EL (cell line): ENCODE measurements at places on chromosomes 3 and 15.
A peak's percentile ranks its signal among the peaks of the same experiment; 100 is the strongest.

DNA sequence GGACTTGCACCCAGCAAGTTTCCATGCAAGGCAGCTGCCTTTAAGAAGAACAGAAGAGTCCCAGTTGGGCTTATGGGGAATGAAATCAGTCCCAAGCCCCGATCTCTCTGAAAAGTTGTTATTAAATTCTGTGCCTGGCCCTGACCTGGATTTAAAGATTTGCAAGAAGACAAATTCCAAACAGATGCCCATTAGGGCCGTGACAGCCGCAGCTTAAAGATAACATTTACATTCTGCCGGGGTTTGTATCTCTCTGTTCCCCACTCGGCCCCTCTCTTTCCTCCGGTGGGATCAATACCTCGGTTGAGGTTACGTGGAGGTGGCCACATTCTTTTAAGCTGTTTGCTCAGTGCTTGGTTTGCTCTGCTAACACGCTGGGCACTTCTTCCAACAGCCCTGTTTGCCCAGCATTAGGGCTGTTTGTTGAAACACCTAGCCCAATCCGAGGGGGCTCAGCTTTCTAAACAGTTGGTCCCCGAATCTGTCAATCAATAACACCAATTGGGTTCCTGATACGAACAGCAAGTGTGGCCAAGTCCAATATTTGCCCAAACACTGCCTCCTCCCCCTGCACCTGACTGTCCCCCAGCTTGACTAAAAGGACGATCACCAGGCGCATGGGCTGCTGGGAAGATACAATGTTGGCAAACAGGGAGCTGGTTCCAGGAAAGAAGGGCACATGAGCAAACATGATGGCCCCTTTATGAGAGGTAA lies 108.6 kb downstream of the RPLP1 start:
- DNase-seq, result no peak

DNA sequence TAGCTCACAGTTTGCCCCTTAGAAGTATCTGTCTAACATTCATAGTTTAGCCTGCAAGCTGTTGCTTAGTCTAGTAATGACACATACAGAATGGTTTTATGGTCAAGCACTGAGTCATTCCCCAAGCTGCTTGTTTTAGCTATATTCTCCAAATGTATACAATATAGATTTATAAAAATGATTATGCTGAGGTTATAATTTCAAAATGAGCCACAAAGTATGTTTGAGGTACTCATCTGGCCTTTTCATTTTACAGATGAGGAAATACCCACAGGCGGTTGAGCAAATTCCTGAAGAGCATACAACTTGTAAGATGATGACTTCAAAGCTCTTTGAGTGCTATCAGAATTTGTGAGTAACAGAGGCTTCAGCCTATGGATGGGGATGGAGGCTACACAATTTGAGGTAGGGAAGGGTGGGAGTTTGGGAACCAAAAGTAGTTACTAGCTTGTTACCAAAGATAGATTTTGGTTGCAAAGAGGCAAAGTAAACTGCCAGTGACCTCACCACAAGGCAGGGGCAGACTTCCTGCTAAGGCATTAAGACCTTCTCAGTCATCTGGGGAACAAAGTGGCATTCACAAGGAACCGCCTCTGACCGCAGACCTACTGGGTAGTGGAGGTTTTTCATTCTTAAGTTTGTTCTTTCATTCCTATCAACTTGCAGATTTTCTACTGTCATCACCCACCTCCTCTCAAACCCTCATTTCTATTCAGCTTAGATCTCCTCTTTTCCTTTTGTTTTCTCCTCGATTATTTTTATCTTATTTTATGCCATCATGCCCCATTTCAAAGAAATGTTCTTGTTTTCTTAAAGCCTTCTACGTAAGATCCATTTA lies 257.2 kb upstream of the NECTIN3 start:
- peak; percentile 92 for DNase-seq

- no peak for DNase-seq
Measured at GRCh38 chr3:14802381-14802731, 16.4 kb upstream of the FGD5 start.

GRCh38 chr3:113193288-113193687 lies 18.1 kb upstream of the BOC start:
- no peak for DNase-seq

- peak; percentile 66 for DNase-seq
Measured at GRCh38 chr15:101206176-101206591, 45.7 kb downstream of the CHSY1 start.

- DNase-seq, result no peak
Measured at GRCh38 chr3:167851171-167851570, 115.7 kb downstream of the SERPINI1 start.

GRCh38 chr15:90015749-90016148 lies 14.6 kb downstream of the ZNF710 start:
- no peak for DNase-seq

- DNase-seq, result no peak
Measured at GRCh38 chr3:184825121-184825820, 13.3 kb downstream of the VPS8 start.

DNA sequence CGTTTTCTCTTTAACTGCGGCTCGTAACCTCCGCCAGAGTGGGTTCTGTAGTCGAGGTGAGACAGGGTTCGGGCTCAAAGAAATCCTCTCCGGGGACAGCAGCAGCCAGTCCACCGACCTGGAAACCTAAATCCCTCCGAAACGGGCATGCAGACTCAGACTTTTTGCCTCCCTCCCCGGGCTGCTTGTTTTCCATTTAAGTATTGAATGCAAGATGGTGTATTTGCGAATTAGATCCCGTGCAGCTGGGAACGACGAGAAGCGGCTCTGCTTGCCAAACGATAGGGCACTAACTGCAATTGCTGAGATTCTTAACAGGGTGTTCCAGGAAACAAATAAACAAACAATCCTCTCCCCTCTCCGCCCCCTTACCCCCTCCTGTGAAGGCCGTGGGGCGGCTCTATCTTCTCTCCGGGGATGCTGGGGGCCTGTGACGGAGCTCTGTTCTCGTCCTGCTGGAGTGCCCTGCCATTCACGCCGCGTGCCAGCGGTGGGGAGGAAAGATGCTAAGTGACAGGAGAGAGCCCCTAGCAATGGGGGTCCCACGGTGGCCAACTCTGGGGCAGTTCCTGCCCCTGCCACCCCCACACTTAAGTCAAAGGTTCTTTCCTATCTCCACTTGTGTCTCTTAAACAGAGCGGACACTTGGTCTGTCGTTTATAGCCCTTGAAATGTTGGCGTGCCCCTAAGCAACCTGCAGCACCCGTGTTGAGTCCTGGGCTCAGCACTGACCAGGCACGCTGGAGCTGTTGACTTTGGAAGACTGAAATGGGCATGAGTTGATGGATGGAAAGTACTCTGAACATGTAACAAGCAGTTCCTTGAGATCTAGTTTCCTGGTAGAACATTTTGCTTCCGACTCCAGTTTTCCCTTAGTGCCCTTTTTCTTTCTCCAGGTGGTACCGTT lies 1.3 kb upstream of the ETV5 start:
- peak; percentile 34 for DNase-seq

DNA sequence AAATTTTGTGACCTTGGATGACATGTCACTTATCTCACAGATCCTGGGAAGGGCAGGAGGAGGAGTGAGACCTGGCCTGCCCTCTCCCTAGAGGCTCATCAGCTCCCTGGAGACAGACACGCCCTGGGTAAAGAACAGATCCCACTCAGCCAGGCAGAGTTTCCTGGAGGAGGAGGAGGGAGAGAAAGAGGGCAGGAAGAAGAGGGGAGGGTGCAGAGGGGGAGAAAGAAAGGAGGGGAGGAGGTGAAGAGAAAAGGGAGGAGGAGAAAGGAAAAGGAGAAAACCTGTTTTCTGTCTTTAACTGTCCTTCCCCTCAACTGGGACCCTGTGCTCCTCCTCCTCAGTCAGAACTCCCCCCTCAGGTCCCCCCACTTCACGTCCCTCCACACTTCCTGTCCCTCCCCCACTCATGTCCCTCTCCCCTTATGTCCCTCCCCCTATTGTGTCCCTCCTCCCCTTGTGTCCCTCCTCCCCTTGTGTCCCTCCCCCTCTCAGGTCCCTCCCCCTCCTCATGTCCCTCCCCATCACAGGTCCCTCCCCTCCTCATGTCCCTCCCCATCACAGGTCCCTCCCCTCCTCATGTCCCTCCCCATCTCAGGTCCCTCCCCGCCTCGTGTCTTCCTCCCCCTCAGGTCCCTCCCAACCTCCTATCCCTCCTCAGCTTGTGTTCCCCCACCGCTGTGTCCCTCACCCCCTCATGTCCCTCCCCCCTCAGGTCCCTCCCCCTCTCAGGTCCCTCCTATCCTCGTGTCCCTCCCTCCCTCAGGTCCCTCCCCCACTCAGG lies 52.3 kb upstream of the CGNL1 start:
- peak; percentile 92 for DNase-seq

DNA sequence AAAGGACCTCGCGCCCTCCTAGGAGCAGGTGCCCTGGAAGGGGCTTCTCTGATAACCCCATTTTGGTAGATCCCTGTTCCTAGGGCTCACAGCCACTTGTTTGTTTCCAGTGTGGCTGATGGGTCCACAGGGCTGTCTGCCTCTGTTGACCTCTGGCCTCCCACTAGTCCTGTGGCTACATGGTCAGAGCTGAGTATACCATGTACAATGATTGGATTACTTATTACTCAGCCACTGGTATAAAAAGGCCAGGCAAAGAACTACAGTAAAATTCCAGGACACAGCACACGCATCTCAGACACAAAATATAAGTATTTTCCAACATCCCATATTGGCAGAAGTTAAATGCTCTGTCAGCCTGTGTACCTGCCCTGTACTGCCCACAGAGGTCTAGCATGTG lies 277.3 kb downstream of the GABRG3 start:
- no peak for DNase-seq

- DNase-seq, result peak; percentile 11
Measured at GRCh38 chr3:139173372-139174108, 128.8 kb upstream of the PRR23C start.

GRCh38 chr3:142910280-142910679 lies 21.4 kb upstream of the PCOLCE2 start:
- DNase-seq, result peak; percentile 14

DNA sequence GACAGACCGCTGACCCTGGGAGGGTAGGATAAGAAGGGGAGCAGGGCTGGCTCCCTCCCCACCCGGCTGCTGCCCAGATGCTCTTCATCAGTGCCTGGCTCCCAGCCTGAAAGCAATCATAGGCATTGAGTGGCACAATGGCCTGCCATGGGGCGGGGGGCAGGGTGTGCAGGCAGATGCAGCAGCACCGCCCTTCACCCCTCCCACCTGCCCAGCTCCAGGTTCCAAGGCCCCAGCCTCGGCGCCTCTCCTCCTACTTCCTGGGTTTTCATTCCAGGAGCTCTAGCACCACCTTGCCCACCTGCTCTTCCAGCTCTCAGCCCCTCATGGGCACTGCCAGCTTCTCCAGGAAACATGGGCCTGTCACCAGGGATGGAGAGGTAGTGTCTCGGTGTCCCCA lies 101.7 kb downstream of the MEGF11 start:
- no peak for DNase-seq

GRCh38 chr3:114498539-114499370 lies 204.9 kb downstream of the TIGIT start:
- peak; percentile 83 for DNase-seq

DNA sequence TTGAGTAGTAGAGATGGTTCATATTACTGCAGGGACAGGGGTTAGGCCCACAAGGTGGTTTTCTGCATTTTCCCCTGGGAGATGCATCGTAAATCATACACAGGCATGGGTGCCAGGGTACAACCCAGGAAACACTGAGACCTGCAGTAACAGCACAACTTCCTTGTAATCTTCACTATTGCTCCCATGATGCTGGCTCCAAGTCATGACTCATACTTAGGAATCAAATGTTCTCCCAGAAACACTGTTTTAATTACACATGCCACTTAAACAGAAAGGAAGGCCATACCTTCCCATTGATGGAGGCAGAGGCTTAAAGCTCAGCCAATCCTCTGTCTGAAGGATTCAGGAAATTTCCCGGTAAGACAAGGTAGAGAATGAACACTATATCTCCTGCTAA lies 106.5 kb downstream of the ERC2 start:
- no peak for DNase-seq

- DNase-seq, result no peak
Measured at GRCh38 chr15:86540840-86541467, 461.3 kb downstream of the AGBL1 start.

DNA sequence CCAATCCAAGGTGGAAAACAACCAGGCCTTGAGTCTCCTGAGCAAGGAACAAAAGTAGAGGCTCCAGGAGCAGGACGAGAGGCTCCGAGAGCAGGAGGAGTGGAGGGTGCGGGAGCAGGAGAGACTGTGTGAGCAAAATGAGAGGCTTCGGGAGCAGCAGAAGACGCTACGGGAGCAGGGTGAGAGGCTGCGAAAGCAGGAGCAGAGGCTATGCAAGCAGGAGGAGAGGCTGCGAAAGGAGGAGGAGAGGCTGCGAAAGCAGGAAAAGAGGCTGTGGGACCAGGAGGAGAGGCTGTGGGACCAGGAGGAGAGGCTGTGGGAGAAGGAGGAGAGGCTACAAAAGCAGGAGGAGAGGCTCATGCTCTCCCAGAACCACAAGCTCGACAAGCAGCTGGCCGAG lies 60.3 kb upstream of the UBE2Q2 start:
- no peak for DNase-seq

DNA sequence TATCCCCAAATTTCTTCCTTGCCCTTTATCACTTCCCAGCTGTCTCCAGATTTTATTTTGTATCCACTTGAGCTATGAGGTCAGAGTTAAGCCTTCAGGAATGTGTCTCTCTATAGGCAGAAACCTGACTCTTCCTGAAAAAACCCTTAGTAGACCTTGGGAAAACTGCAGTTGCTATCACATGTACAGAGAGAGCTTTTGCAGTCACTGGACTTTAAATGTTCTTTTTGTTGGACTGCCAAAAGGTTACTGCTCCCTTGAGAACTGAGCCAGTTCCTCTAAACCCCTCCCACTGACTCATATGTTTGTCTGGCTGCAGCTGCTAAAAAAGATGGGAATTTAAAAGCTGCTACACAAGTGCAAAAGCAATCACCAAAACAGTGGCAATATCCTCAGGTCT lies 169.1 kb upstream of the CCDC54 start:
- DNase-seq, result peak; percentile 95

- DNase-seq, result no peak
Measured at GRCh38 chr3:51401735-51402134, 10.7 kb downstream of the RBM15B start.

DNA sequence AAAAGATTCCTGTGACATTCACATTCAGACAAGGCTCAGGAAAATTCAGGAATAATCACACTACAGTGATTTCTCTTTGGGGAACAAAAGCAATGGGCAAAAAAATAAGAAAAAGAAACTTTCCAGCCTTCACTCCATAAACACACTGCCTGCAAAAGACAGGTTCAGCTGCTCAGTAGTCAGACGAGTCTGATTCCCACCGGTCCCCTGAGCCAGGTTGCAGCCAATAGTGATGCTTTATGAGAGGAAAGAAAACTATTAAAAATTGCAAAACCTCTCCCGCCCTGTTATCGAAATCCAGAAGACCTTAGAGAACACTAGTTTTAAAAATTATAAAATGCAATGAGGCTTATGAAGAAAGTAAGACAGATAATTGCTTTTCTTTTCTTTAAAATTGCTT lies 8.5 kb downstream of the PLCH1 start:
- DNase-seq, result no peak

GRCh38 chr15:94004697-94005096 lies 226.7 kb upstream of the MCTP2 start:
- no peak for DNase-seq

- peak; percentile 47 for DNase-seq
Measured at GRCh38 chr3:12752809-12753208, 6.2 kb downstream of the TMEM40 start.
